ENCODE measurements at places on chromosomes 1 and 21. TPM values are rescaled to one million over a fixed set of nuclear protein-coding genes. Genes with fewer than 3 reads are reported as not detected.

Gene CTSE
- total RNA-seq = not detected

DNA sequence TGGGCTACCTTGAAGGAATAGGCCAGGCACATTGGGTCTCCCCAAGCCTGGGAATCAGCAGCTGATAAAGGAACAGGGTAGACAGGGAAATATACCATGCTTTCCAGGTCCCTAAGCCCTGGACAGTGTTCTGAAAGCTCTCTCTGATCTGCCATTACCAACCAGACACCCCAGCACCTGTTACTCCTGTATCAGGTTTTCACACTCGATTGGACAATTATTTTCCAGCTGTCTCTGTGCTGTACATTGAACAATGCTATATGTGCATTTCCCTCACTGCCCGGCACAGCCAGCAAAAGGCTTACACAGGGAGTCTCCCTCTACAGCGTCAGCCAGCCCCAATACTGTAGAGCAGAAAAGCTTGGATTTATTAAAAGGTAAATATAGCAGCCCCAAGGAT lies 4.7 kb downstream of the CFAP45 start:
- no peak overlapping the region for H3K27ac ChIP-seq
- peaks cover 6% of the 10 kb centered on the region for H3K4me1 ChIP-seq
- no peaks in the 10 kb centered on the region for H3K36me3 ChIP-seq
- H3K4me3 ChIP-seq = no peak overlapping the region

- H3K4me3 ChIP-seq = no peak overlapping the region
- no peak overlapping the region for H3K27ac ChIP-seq
- H3K4me1 ChIP-seq = no peaks in the 10 kb centered on the region
- DNase-seq = no peak
- peaks cover 4% of the 10 kb centered on the region for H3K27me3 ChIP-seq
Observed at GRCh38 chr1:48943826-48944225, 167.1 kb upstream of the BEND5 start.

DNA sequence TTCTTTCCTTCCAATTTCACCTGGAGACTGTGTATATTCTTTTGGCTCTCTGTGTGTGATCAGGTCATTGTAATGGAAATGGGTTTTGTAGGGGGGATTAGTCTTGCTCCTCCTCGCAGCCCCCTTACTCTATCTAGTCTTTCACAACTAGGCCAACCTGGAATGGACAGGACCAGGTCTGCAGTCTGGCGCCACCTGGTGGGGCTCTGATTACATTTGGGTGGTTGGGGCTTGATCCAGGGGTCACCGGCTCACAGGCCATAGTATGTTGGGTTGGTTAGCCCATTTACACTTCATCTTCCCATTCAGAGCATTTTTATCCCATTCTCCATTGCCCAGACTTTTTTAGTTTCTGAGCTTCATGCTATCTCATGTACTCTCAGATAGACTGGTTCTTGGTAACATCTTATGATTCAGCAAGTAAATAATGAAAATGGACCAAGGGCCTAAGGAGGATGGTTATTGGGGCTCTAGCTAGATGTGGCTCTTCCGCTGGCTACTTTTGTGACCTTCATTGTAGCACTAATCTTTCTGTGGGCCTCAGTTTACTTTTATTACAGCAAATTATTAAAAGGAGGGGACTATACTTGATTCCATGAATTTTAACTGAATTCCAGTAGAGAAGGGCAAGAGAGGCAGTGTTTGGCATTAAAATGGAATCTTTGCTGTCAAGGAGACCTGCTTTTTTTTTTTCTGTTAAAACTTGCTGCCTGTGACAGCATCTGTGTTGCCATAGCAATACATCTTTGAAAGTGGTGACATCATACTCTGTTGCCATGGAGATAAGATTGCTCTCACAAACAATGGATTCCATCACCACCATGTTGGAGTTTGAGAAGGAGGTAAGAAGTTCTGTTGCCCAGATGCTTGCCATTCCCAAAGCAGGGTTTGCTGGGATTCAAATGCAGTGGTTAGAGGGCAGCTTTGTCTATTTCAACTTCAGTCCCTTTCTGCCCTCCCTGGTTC lies 150.1 kb downstream of the PLXNA2 start:
- peak; percentile 69 for DNase-seq
- no peaks in the 10 kb centered on the region for H3K4me1 ChIP-seq
- H3K36me3 ChIP-seq = no peaks in the 10 kb centered on the region
- no peak overlapping the region for H3K4me3 ChIP-seq
- no peak overlapping the region for H3K27ac ChIP-seq

Gene JAM2
- total RNA-seq = 1.2 TPM

DNA sequence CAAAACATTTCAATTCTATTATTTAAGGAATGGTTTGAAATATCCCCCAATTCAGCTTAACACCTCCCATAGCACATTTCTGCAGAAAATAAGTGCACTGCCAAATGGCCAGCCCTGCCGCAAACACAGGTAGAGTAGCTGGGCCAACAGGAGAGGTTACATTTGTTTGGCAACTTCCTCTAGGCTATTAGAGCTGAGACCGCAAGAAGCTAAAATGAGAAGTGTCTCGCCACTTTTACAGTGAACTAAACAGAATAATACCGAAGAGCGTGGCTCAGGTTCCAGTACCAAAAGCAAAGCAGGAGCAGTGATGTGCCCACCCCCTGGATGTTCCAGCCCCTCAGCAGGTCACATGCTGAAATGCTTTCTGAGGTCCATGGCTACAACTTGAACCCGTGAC lies 154.5 kb upstream of the PKN2 start:
- H3K36me3 ChIP-seq = no peaks in the 10 kb centered on the region
- H3K27me3 ChIP-seq = peaks cover 4% of the 10 kb centered on the region
- no peak overlapping the region for H3K4me3 ChIP-seq
- H3K4me1 ChIP-seq = no peaks in the 10 kb centered on the region
- H3K27ac ChIP-seq = no peak overlapping the region

Gene ATPAF1
- 45.4 TPM for total RNA-seq

Gene CAMK1G
- not detected for total RNA-seq

Gene LMX1A
- total RNA-seq = not detected

GRCh38 chr1:17237561-17237903 lies 11.4 kb upstream of the PADI3 start:
- H3K27me3 ChIP-seq = peaks cover 14% of the 10 kb centered on the region
- H3K4me1 ChIP-seq = no peaks in the 10 kb centered on the region
- no peak overlapping the region for H3K4me3 ChIP-seq
- no peak for DNase-seq
- no peaks in the 10 kb centered on the region for H3K36me3 ChIP-seq

DNA sequence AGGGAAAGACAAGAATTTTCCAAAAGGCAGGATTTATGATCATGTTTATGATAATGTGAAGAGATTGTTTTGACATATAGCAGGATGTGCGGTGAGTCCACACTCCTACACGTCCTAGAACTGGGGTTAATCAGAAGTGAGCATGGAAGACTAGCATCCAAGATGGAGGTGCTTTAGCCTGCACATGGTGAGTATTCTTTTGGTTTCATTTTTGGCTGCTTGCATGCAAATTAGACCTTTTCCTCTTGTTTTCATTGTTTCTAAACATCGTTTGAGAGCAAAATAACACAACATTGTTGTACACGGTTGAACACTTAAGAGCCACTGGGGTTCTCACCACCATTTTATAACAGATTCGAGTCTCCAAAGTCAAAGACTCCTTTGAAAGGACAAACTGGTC lies 14.9 kb upstream of the GUK1 start:
- DNase-seq = no peak
- H3K27me3 ChIP-seq = peaks cover 10% of the 10 kb centered on the region
- no peaks in the 10 kb centered on the region for H3K36me3 ChIP-seq
- peaks cover 6% of the 10 kb centered on the region for H3K4me1 ChIP-seq
- H3K4me3 ChIP-seq = no peak overlapping the region

Gene MTOR
- 40.7 TPM for total RNA-seq

- no peaks in the 10 kb centered on the region for H3K36me3 ChIP-seq
- H3K4me3 ChIP-seq = no peak overlapping the region
- no peak overlapping the region for H3K27ac ChIP-seq
- no peaks in the 10 kb centered on the region for H3K27me3 ChIP-seq
- no peak for DNase-seq
- H3K4me1 ChIP-seq = no peaks in the 10 kb centered on the region
Observed at GRCh38 chr1:44994309-44994898, 8.0 kb upstream of the EIF2B3 start.

GRCh38 chr1:50966991-50967390 lies 3.1 kb upstream of the CDKN2C start:
- peaks cover 9% of the 10 kb centered on the region for H3K4me1 ChIP-seq
- peaks cover 4% of the 10 kb centered on the region for H3K27me3 ChIP-seq
- H3K36me3 ChIP-seq = peaks cover 15% of the 10 kb centered on the region
- H3K27ac ChIP-seq = no peak overlapping the region
- peak overlapping the region; percentile 99 for H3K4me3 ChIP-seq

Gene CACNA1S
- total RNA-seq = not detected

Gene RGS16
- 1.4 TPM for total RNA-seq

DNA sequence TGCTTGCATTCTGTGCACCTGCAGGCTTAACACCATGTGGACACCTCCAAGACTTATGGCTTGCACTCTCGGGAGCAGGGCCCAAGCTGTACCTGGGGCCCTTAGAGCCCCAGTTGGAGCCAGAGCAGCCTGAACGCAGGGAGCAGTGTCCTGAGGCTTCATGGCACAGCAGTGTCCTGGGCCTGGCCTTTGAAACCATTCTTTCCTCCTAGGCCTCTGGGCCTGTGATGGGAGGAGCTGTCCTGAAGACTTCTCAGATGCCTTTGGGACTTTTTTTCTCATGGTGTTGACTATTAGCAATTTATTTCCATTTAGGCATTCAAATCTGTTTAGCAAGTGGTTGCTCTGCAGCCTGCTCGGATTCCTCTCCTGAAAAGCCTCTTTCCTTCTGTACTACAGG lies 11.0 kb downstream of the RPTN start:
- no peaks in the 10 kb centered on the region for H3K4me1 ChIP-seq
- H3K4me3 ChIP-seq = no peak overlapping the region
- DNase-seq = no peak
- H3K36me3 ChIP-seq = peaks cover 2% of the 10 kb centered on the region
- H3K27ac ChIP-seq = no peak overlapping the region
- H3K27me3 ChIP-seq = peaks cover 17% of the 10 kb centered on the region

- no peak overlapping the region for H3K4me3 ChIP-seq
- H3K27me3 ChIP-seq = no peaks in the 10 kb centered on the region
- peaks cover 11% of the 10 kb centered on the region for H3K4me1 ChIP-seq
- H3K27ac ChIP-seq = no peak overlapping the region
- no peak for DNase-seq
Observed at GRCh38 chr1:2135441-2135841, 59.1 kb downstream of the FAAP20 start.

Gene TNFAIP8L2
- total RNA-seq = 23.7 TPM

DNA sequence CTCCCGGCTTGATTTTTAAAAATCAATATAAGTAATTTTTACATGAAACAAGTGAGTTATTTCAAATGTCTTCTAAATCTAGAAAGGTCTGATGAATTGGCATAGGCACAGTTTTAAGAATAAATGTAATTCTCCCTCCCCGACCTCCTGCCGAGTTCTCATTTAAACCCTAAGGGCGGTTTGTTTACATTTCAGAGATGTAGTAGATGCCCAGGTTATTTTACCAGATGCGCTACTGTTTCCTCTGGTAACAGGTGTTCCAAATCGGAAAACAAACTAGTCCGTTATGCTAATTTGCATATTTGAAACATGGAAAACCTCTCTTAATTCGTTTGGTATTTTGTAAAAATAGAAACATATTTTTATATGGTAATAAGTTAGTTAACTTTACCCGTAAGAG lies 53.8 kb upstream of the CFAP126 start:
- H3K27me3 ChIP-seq = peaks cover 5% of the 10 kb centered on the region
- peaks cover 2% of the 10 kb centered on the region for H3K36me3 ChIP-seq
- peaks cover 7% of the 10 kb centered on the region for H3K4me1 ChIP-seq
- peak overlapping the region; percentile 73 for H3K4me3 ChIP-seq

DNA sequence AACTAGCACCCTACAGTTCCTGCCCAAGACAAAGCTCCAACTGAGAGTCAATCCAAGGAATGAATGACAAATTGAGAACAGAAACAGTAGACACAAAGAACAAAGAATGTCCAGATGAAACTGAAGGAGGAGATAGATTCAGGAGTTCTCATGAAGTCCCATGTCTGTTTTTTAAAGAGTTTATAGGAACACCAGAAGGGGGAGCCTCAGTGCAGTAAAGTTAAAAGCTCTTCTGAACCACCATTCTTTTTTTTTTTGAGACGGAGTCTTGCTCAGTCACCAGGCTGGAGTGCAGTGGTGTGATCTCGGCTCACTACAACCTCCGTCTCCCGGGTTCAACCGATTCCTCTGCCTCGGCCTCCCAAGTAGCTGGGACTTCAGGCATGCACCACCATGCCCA lies 323.6 kb downstream of the MRPL39 start:
- no peak overlapping the region for H3K4me3 ChIP-seq
- peaks cover 21% of the 10 kb centered on the region for H3K27me3 ChIP-seq
- H3K27ac ChIP-seq = no peak overlapping the region
- no peak for DNase-seq

- DNase-seq = peak; percentile 35
- no peaks in the 10 kb centered on the region for H3K36me3 ChIP-seq
- H3K4me1 ChIP-seq = peaks cover 8% of the 10 kb centered on the region
- peak overlapping the region; percentile 67 for H3K4me3 ChIP-seq
- peaks cover 85% of the 10 kb centered on the region for H3K27me3 ChIP-seq
Observed at GRCh38 chr1:204073837-204074273, 940 bp downstream of the SOX13 start.

Gene TRIM67
- not detected for total RNA-seq

- H3K4me3 ChIP-seq = peak overlapping the region; percentile 76
- DNase-seq = peak; percentile 81
- H3K27ac ChIP-seq = peak overlapping the region; percentile 97
- H3K4me1 ChIP-seq = peaks cover 52% of the 10 kb centered on the region
- H3K36me3 ChIP-seq = peaks cover 4% of the 10 kb centered on the region
Observed at GRCh38 chr1:116737020-116737854, 17.0 kb upstream of the CD2 start.

DNA sequence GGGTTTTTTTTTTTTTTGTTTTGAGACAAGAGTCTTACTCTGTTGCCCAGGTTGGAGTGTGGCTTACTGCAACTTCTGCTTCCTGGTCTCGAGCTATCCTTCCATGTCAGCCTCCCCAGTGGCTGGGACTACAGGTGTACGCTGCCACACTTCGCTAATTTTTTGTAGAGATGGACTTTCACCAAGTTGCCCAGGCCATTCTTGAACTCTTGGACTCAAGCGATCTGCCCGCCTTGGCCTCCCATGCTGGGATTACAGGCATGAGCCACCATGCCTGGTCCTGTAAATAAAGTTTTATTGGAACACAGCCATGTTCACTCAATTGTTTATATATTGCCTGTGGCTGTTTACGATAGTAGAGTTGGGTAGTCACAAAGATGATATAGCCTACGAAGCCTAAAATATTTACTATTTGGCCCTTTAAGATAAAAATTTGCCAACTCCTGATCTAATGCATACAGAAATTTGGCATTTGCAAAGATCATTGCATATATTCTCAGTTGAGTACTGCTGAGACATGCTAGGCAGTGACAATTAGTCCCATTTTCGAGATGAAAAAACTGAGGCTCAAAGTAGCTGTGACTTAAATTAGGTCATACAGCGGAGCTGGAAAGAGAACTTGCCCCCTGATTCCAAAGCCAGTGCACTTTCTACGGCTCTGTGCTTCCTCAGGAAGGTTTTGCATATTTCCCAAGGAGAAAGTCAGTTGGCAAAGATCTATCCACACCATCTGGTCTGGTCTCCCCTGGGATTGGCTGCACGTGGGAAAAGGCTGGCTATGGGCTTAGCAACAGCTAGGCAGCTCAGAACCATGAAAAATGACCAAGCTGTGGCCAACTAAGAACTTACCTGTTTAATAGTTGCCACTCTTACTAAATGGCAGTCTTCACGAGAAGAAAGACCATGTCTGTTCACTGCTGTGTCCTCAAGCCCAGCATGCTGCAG lies 19.4 kb downstream of the MECR start:
- H3K27ac ChIP-seq = no peak overlapping the region
- H3K4me1 ChIP-seq = no peaks in the 10 kb centered on the region
- H3K27me3 ChIP-seq = no peaks in the 10 kb centered on the region
- no peak overlapping the region for H3K4me3 ChIP-seq

All from activated naive CD8-positive, alpha-beta T cell treated with anti-CD3 and anti-CD28 coated beads, Interleukin-2, amount 10 ng/mL, durations not matched to agents 7 days and 5 days (primary cell).